ENCODE measurements at places on chromosomes 1 and 21. TPM values are rescaled to one million over a fixed set of nuclear protein-coding genes. Genes with fewer than 3 reads are reported as not detected.

- DNase-seq, result peak; percentile 9
These were observed 5.5 kb upstream of the CD1A start for GRCh38 chr1:158248771-158249170.

Gene METTL13
- total RNA-seq, result 33.1 TPM

DNA sequence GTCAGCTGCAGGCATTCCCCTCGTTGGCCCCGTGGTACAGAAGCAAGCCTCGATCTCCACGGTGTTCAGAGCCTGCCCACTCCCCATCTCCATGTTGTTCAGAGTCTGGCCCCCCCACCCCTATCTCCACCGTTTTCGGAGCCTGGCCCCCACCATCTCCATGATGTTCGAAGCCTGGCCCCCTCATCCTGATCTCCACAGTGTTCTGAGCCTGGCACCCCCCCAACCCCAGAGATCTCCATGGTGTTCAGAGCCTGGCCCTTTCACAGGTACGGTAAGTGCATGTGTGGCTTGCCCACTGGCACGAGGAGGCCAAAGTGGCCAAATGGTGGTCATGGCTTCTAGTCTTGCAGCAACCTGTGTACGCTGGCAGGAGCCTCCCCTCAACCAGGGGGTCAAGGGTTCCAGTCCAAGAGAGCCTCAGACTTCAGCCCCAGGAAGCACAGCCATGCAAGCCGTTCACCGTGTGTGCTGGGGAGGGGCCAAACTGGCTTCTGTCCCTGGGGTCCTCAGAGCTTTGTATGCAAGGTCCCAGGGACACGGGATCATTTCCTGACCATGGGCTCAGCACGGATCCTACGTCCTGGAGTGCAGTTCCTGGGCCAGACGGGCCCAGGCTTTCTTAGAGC, 13.3 kb upstream of the PCBP3 start:
- no peak for DNase-seq

GRCh38 chr1:224734261-224734935, 118.3 kb downstream of the CNIH3 start:
- no peak for DNase-seq

DNA sequence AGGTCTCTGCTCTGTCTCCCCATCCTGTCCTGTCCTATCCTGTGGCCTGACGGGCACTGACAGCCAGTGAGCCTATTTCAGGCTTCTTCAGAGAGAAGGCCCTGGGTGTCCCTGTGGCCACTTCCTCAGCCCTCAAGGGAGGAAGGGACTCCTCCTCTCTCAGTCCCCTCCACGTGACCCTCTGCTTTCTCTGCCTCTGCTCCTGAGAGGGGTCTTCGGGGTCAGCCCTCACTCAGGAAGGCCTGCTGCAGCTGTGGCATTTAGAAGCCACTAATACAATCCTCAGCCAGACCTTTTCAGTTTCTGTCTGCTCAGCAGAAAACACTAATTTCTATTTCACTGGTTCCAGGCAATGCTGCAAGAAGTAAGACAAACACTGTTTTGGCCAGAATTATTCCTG, 43.6 kb upstream of the ETV3 start:
- DNase-seq, result no peak
